Erythroblast (primary cell): ENCODE measurements at places on chromosomes 2 and 18.

GRCh38 chr2:65554765-65555591 lies 122.6 kb upstream of the SPRED2 start:
- DNase-seq = no peak

DNA sequence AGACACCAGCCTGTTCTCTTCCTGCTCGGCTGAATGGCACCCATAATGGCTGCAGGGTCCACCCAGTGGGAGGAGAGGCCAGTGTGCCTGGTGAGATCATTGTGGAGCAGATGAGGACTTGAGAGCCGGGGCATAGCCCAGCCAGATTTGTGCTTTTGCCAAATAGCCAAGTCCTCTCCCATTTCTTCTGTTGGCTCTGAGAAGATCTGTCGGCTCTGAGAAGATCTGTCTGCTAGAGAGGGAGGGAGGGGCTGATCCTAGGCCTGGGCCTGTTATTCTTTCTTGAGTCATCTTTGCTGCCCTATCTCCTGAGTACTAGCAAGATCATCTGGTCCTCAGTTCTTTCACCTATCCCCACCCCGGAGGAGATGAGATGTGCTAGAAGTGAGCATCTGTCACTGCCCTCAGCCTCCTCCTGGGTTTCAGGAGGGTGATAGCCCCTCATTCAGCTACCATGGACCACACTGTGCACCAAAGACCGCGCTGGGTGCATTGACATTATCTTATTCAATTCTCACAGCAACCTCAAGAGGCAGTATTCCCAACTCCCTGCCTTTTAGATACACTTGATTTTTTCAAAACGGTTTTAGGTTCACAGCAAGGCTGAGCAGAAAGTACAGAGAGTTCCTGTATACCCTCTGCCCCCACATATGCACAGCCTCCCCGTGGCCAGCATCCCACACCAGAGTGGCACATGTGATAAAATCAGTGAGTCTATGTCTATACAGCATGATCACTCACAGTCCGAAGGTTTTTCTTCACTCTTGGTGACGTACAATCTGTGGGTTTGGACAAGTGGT lies 98.6 kb downstream of the CAPN13 start:
- DNase-seq = peak; percentile 13

DNA sequence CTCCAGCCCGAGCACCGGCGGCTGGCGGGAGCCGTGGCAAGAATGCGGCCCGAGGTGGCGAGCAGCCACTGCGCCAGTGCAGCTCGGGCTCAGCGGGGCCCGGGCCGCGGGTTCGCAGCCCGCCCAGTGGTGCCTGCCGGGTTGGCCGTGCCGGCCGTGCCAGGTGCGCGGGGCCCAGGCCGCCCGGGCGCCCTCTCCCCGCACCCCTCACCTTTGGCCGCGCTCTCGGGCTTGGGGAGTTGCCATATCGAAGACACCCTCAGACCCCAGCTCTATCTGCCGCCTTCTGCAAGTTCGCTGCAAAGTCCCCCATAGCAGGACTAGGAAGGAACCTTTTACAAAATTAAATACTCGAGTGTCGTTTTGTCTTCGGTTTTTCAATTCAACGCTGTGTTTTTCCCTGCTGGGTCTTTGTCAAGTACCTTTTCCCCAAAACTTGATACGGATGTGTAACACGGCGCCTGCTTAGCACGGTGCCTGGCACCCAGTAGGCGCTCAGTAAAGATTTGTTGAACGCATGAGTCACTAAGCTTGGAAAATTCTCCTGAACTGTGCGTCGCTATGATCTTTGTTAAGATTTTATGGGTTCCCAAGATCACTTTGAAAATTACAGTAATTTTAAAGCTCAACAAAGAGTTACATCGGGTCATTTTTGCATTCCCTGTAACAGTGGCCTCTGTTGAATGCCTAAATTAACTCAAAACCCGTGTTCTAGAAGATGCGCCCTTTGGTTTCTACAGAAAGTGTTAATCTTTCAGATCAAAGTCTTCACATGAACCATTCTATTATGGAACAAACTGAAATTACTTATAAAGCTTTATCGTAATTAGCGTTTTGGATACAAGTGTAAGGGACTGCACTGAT lies 750 bp downstream of the STRADB start:
- DNase-seq = no peak

- no peak for DNase-seq
Measured at GRCh38 chr18:39647627-39648534, 2082.3 kb upstream of the CELF4 start.

GRCh38 chr2:67234440-67234839 lies 162.7 kb upstream of the ETAA1 start:
- no peak for DNase-seq

GRCh38 chr2:128590309-128591021 lies 271.8 kb upstream of the HS6ST1 start:
- DNase-seq = no peak

- peak; percentile 83 for DNase-seq
Measured at GRCh38 chr18:23453680-23454058, 582 bp downstream of the RIOK3 start.

- no peak for DNase-seq
Measured at GRCh38 chr2:229910147-229910831, 11.5 kb downstream of the TRIP12 start.

- no peak for DNase-seq
Measured at GRCh38 chr2:197208024-197208423, 102.6 kb downstream of the ANKRD44 start.

DNA sequence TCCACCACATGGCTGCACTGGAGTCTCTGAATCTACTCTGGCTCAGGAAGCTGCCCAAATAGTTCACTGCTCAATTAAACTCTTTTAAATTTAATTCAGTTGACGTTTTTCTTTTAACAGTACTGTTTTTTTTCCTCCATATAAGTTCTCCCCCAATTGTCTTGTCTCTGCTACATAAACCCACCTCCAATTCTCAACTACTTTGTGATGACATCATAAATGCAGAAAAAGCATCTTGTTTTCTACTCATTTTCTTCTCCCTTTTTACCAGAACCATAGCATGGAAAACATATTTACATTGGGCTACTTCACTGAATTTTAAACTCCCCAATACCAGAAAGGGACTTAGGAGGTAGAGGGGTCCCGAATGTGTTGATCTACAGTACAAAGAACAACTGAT lies 270.4 kb downstream of the GPD2 start:
- no peak for DNase-seq

GRCh38 chr2:44972771-44973535 lies 31.5 kb downstream of the SIX3 start:
- DNase-seq = no peak

DNA sequence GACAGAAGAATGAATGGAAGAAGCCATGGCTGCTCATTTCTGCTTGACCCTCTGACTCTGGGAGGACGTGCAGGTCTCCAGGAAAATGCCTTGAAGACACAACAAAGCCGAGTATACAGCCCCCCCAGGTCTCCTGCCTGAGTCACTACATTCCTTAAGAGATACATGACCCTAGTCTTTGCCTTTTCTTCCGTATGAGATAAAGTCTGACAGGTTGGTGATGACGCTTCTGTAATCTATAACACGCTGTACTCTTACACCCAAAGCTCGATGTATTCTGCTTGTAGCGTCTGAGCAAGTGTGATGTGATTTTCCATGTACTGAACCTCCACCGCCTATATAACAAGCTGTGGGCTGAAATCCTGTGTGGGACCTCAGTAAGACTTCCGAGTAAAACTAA lies 77.3 kb downstream of the KCTD1 start:
- no peak for DNase-seq

- peak; percentile 56 for DNase-seq
Measured at GRCh38 chr18:74353169-74353775, 37.6 kb downstream of the C18orf63 start.

GRCh38 chr2:184589261-184589660 lies 9.1 kb upstream of the ZNF804A start:
- DNase-seq = peak; percentile 16

- DNase-seq = no peak
Measured at GRCh38 chr18:2958819-2959298, 54.1 kb downstream of the LPIN2 start.

DNA sequence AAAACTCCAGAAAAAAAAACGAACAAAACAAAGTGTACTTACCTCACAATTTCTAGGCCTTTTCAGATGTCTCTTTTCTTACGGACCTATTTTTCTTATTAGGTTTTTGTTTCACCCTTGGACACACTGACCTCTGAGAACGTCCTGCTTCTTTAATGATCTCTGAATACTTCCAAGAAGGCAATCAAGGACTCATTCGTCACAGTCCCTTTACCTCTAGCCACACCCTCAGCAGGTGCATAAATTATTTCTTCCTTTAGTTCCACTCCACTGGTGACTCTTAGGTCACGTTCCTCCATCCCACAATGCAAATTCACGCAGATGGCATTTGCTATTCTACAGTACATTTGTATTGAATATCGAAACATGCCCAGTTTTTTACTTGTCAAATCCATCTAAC lies 21.9 kb downstream of the PELI1 start:
- DNase-seq = no peak

GRCh38 chr2:147174824-147175254 lies 670.0 kb upstream of the ACVR2A start:
- DNase-seq = no peak

- DNase-seq = no peak
Measured at GRCh38 chr2:180449171-180449915, 442.2 kb upstream of the CWC22 start.

- DNase-seq = no peak
Measured at GRCh38 chr2:152623076-152623740, 94.1 kb downstream of the PRPF40A start.

GRCh38 chr2:12363138-12363537 lies 353.6 kb upstream of the TRIB2 start:
- no peak for DNase-seq

DNA sequence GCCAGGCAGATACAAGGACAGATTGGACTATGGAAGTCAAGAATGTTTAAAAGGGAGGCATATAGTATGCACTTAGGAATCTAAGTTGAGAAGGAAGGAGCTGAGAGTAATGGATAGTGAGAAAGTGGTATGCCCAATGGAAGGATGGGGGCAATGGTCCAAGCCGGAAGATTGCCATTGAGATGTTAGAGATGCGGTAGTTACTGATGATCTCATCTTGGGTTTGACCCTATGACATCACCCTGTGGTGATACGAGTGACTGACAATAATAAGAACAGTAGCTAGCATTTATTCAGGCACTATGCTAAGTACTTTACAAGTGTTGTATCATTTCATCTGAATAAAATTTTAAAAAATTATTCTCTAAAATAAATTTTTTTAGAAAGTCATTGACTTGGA lies 38.5 kb upstream of the ACMSD start:
- DNase-seq = no peak

DNA sequence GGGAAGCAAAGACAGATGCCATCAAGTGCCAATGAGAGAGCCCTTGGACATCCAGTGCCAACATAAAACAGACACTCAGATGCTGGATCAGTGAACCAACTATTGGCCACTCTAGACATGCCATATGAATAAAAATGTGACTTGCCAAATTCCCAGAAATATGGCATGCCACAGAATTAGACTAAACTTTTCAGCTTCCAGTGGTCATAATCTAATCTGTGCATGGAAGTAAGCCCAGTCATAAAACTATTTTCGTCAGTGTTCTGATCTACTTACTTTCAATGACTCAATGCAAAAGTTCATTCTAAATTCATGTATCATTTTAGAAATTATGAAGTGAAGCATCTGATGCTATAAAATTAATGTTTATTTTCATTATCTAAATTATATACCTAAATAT lies 1506.2 kb upstream of the NXPH2 start:
- DNase-seq = no peak

DNA sequence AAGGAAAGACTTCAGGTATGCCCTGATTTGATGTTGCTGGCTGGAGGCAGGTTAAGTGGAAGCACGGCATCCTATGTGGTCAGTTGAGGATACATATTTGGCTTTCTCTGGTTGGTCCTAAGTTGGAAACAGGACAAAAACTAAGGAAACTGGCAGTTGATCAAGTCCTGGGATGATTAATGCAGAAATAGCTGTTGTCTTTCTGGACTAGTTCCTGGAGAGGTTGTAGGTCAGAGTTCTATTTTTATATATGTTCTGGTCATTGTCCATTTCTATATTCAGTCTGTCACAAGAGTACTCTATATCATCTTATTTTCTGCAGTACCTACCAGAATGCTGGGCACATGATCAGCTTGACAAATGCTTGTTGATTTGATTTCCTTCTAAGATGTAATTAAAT lies 4.0 kb upstream of the SLC35F5 start:
- DNase-seq = no peak

DNA sequence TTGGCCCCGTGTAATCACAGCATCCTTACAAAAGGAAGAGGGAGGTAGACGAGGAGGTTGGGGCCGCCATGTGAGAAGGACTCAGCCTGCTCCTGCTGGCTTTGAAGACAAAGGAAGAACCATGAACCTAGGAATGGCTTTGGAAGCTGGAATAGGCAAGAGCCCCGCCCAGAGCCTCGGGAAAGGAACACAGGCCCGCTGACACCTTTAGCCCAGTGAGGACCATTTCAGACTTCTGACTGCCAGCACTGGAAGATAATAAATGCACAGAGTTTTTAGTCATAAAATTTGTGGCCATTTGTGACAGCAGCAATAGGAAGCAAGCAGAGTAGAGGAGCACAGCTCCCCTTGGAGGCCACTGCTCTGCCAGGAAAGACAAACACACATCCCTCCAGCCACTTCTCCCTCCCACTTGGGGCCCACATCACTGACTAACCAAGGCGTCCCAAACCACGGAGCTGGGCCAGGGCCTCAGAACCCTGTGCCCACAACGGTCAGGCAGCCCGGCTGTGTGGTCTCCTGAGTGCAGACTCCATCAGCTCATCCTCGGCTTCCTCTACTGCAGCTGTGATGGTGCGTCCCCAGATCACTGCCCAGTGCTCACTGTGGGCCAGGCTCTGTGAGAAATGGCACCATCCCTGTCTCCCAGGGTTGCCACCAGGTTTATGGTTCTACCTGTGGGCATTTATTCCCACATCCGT lies 39.7 kb downstream of the TFCP2L1 start:
- DNase-seq = no peak

DNA sequence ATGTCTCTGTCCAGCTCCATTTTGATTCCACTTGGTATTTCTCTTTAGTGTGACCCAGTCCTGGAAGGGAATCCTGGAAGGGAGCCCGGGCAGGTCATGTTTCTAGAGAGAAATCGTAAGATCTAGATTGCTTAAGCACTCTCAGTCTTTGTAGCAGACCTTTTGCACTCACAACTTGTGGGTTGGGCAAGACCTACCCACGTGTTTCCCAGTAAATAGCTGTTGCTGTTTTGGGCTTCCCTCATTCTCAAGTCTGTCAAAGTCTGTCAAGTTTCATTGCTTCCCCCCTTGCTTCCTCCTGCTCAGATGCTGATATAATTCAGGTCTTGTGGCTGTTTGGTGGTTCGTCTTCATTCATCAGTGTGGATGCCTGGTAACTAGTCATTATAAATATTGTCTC lies 17.4 kb upstream of the NEMP2 start:
- no peak for DNase-seq

DNA sequence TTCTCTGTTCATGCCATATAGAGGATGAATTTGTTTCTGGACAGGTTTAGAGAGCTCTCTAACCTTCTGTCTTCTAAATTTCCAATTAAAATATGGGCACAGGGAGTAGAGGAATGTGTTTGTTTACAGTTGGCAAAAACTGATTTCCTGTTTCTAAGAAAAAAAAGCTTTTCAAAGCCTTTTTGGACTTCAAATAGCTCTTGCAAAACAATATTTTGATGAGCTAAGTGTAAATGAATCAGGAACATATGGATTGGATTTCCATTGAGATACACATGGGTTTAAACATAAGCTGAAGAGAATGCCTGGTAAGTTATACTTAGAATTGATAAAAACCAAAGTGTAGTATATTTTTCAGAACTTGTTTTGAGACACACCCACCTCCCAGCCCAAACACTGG lies 677.5 kb downstream of the NYAP2 start:
- no peak for DNase-seq
